DMS79 (cell line): ENCODE measurements at places on chromosomes 4 and X.

- no peak for DNase-seq
These were observed 7.3 kb downstream of the GPRASP1 start for GRCh38 chrX:102658556-102658955.

GRCh38 chrX:119045884-119046283, 26.9 kb upstream of the CT47C1 start:
- DNase-seq: no peak

- DNase-seq: no peak
These were observed 23.1 kb upstream of the ARMCX2 start for GRCh38 chrX:101682723-101683122.

- DNase-seq: no peak
These were observed 31.9 kb downstream of the RHOH start for GRCh38 chr4:40228497-40229365.

- no peak for DNase-seq
These were observed 11.9 kb upstream of the MAB21L2 start for GRCh38 chr4:150569998-150570535.

DNA sequence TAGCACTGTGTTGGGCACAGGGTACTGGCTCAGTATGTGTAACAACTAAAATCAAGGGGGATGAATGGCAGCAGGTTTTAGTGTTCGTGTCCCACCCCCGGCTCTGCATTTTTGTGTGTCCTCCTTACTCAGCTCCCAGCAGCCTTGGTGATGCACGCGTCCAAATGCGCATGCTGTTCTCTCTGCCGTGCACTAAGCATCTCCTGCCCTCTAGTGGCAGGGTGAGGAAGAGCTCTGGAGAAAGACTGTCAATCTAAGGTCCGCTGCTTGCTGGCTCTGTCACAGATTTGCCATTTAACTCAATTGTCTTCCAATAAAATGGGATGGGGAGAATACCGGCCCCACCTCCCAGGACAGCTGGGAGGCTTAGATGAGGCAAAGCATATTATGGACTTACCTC, 61.4 kb downstream of the WFS1 start:
- DNase-seq: no peak

GRCh38 chr4:10917566-10917965, 233.0 kb upstream of the CLNK start:
- no peak for DNase-seq

GRCh38 chr4:138864961-138865720, 150.4 kb upstream of the NOCT start:
- DNase-seq: no peak

GRCh38 chr4:16029262-16029661, 54.6 kb downstream of the PROM1 start:
- DNase-seq: no peak

DNA sequence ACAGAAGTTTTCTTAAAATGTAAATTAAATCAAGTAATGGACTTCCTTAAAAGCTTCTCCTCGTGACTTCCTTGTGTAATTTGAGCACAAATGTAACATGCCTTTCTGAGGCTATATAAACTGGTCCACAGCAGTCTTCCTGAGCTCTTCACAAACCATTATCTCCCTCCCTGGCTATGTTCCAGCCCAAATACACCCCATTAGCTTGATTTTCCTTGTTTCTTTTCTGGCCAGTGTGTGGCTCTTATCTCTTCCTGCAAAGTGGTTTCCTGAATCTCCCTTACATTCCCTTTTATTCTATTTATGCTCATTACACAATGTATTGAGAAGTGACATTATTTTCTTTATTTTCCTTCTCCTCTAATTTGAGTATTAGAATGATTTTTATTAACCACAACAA, 1085.3 kb upstream of the PCDH10 start:
- DNase-seq: no peak

DNA sequence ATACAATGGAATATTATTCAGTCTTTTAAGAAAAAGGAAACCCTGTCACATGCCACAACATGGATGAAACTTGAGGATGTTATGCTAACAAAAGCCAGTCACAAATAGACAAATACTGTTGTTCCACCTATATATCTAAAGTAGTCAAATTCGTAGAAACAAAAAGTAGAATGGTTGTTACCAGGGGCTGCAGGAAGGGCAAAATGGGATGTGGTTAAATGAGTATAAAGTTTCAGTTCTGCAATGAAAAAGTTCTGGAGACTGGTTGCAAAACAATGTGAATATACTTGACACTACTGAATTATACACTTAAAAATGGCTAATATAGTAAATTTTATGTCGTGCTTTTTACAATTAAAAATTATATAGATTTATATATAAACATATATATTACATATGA, 12.2 kb downstream of the SPOCK3 start:
- DNase-seq: no peak

DNA sequence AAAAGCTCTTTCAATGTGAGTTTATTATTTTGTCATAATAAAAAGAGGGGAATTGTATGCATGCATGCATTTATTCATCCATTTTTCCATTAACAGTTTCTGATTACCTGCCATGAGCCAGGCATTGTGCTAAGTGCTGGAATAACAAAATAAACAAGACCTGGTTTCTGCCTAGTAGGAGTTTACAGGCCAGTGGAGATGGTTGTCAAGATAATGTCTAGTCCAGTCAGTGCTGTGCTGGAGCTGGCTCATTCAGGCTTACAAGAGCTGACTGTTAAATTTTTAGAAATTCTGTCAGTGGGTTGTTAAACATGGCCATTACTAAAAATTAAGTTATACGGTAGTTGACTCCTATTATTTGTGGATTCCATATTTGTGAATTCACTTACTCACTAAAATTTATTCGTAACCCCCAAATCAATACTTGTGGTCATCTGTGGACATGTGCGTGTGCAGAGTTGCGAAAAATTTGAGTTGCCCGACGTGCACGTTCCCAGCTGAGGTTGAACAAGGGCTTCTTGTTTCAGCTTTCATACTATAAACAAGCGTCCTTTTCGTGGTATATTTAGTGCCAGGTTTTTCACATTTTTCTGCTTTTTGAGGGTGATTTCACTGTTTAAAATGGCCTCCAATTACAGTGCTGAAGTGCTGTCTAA, 172.3 kb upstream of the RPS6KA3 start:
- no peak for DNase-seq

- no peak for DNase-seq
These were observed 27.5 kb downstream of the FBXW7 start for GRCh38 chr4:152508386-152508785.

DNA sequence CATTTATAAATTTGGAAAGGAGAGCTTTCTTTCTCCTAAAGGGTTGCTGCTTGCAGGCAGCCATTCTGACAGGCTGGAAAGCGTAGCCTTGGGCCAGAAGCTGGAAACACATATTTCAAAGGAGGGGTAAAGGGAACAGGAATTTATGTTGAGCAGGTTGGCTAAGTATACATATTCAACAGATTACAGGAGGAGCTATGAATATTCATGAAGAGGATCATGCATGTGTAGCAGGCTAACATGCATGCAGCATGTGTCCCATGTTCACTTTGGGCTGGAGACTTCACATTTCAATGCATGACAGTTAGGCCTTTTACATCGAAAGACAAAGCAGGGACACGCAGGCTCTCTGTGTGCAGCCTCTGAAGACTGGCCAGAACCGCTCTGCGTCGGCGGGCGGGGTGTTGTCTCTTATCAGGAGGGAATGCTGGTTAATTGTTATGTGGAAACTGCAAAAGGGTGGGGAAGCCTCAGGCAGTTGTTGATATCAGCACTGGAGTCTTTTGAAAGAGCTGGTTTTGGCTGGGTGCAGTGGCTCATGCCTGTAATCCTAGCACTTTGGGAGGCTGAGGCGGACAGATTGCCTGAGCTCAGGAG, 31.5 kb downstream of the CASP3 start:
- DNase-seq: no peak
